ENCODE measurements at places on chromosomes 7 and 10. TPM values are rescaled to one million over a fixed set of nuclear protein-coding genes. Genes with fewer than 3 reads are reported as not detected.

The ITPRID1 gene
- not detected for total RNA-seq

The CDC14C gene
- not detected for total RNA-seq

The CRYGN gene
- not detected for total RNA-seq

The MKX gene
- 0.06 TPM for total RNA-seq

The GRM8 gene
- total RNA-seq, result not detected

DNA sequence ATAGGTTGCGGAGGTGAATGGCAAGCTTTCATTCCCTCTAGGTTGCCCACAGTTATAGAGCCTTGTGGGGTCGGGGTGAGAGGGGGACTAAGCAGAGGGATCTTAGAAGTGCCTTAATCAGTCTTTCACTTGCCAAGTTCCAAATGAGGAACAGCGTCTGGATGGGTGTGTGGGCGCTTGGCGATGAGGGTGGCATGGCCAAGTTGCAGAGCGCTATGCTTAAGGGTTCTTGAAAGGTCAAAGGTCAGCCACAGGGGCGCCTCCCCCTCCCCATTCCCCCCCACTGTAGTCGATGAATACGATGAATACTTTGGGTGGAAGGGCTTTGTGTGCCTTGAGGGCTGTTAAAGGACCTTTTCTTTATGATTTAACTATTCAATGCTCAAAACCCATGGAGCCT, 185.0 kb downstream of the TCF7L2 start:
- DNase-seq, result no peak

DNA sequence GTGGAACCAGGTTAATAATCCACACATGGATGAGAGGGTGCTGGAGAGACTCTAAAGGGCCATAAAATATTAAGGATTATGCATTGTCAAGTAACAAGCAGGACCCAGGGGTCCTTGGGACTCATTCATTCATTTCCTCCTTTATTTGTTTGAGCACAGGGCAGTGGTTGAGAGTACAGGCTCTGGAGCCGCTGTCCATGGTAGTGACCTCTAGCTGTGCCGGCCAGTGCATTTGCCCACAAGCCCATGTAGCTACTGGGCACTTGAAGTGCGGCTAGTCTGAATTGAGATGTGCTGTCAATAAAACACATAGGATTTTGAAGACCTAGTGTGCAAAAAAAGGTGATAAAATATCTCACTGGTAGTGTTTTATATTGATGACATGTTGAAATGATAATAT, 137.6 kb downstream of the C10orf105 start:
- DNase-seq, result no peak

DNA sequence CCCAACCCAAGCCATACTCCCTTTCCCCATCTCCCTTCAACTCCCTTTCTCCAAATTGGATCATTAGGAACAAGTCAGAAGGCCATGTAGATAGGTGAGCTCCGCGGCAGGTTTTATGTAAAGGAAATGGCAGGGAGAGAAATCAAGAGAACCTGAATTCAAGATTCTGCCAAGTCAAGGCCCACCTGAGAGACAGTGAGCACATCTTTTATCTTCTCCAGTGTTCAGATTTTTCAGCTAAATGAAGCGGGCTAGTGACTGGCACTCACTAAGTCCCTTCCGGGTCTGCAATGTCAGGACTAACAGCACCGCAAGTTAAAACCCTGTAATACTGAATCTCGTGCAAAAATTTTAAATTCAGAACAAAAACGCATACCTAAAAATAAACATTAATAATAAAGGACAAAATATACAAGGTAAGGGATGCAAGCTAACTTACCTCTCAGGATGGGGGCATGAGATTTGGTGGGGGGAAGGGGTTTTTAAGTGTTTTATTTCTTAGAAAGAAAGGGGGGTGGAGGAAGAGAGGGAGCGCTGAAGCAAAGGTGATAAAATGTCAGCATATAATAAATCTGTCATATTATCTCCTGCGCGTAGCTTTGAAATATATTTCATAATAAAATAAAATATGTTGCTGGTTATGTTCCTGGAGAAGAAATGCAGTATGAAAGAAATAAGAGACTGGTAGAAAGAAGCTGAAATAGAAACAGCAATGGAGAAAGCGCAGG, 17.6 kb downstream of the TCAF1 start:
- no peak for DNase-seq

GRCh38 chr7:133511252-133511651, 258.4 kb downstream of the EXOC4 start:
- no peak for DNase-seq

GRCh38 chr10:49499305-49499851, 39.5 kb downstream of the ERCC6 start:
- no peak for DNase-seq

- DNase-seq, result no peak
Observed at GRCh38 chr7:66183700-66184099, 21.4 kb upstream of the TPST1 start.

GRCh38 chr7:50449501-50449880, 659 bp downstream of the FIGNL1 start:
- no peak for DNase-seq

DNA sequence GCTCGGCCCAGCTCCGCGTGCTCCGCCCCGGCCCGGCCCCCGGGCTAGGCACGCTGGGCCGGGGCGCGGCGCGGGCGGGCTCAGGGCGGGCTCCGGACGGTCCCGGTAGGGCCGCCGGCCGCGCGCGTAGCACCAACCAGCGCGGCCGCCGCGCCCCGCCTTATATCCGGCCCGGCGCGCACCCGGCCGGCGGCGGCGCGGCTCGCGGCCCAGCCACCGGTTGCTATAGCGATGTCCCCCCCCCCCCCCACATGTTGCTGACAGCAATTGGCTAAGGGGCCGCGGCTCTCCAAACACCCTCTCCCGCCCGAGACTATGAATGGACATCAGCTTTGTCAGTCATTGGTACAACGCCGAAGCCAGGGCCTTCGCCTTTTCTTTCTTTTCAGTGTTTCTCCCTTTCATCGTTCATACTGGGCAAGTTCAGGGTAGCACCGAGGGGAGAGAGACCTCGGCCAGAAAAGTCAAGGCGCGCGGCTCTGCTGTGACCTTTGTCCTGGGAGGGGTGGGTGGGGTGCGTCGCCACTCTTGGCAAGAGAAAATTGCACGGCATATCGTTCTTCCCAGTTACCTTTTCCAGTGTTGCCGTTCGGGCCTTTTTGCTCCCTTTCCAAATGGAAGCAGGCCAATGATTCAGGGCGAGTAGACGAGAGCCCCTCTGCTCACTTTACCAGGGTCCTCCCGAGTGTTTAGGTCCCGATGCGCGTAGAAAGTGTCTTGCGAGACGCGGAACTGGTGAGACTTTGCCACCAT, 354.2 kb downstream of the DNAJB6 start:
- peak; percentile 55 for DNase-seq

Data from psoas muscle (tissue), 8 donors.